CD4-positive, alpha-beta T cell treated with Interleukin-4 for 4 hours (primary cell): ENCODE measurements at places on chromosomes 7 and 10.

- no peak for DNase-seq
Measured at GRCh38 chr10:118330295-118331076, 11.6 kb downstream of the FAM204A start.

DNA sequence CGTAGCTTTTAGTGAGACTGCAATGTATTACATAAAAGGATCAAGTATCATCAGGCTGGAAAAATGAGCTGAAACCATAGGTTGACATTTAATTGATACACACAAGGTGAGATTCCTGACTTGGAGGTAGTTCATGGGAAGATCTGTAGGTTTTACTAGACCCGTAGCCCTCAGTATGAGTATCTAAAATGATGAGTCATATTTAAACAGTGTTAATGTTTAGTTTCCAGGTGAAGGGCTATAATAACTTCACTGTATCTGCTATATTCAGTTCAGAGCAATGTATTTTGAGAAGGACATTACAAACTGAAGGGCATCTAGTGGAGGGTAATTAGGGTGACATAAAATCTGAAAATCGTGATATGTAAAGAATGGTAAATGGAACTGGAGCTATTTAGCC lies 35.0 kb downstream of the ENTPD1 start:
- DNase-seq: no peak

GRCh38 chr10:100485801-100486495 lies 23.1 kb downstream of the WNT8B start:
- no peak for DNase-seq

DNA sequence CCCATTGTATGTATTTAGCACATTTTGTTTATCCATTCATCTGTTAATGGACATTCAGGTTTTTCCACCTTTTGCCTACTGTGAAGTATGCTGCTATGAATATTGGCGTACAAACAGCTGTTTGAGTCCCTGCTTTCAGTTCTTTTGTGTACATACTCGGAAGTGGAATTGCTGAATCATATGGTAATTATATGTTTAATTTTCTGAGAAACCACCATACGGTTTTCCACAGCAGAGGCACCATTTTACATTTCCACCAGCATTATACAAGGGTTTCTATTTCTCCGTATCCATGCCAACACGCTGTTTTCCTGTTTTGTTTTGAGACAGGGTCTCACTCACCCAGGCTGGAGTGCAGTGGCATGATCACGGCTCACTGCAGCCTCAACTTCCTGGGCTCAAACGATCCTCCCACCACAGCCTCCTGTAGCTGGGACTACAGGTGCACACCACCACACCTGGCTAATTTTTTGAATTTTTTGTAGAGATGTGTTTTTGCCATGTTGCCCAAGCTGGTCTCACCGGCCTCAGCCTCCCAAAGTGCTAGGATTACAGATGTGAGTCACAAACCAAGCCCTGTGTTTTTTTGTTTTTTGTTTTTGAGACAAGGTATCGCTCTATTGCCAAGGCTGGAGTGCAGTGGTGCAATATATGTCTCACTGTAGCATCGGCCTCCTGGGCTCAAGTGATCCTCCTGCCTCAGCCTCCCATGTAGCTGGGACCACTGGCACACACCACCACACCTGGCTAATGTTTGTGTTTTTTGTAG lies 22.1 kb upstream of the FBXW4 start:
- no peak for DNase-seq

DNA sequence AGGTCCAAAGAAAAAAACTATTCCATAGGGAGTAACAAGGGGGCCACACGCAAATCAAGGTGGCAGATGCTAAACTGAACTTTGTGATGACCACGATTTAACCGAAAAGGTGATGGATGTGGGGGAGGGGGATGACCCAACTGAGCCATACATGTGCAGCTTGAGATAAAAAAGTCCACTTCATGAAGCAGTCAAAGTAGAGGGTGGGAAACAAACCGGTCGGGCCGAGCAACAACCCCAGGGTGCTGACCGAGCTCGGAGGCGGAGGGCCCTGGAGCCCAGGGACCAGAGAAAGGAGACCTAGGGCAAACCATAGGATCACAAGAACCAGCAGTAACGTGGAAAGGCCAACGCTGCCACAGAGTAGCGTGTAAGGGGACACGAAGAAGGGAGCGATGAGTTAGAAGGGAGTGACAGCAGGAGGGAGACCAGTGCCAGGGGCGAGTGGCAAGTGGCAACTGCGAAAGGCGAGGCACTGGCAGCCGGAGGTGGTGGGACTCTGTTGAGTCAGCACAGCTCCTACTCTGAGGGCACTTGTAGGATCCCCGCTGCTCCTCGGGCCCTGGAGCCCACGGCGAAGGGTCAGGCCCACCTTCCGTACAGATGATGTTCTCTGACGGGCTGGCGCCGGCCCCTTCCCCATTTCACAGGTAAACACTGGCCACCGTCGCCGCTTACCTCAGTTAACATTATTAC lies 540 bp downstream of the SNX13 start:
- DNase-seq: peak; percentile 35

DNA sequence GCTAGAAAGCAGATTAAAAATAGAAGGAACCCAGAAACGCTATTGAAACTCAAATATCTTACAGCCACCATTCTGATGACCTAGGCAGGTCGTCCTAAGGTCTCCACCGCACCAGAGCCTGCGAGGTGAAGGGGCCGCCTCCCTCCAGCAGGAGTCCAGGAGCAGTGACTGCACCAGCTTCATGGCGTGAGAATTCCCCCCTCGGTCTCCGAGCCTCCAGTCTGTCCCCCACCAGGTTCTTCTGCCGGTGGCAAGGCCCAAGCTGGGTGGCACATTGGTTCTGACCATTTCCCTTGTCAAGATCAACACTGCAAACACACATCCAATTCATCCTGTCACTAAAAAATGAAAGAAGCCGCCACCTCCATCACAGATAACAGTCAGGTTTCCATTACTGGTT lies 98.7 kb downstream of the DIP2C start:
- DNase-seq: no peak

DNA sequence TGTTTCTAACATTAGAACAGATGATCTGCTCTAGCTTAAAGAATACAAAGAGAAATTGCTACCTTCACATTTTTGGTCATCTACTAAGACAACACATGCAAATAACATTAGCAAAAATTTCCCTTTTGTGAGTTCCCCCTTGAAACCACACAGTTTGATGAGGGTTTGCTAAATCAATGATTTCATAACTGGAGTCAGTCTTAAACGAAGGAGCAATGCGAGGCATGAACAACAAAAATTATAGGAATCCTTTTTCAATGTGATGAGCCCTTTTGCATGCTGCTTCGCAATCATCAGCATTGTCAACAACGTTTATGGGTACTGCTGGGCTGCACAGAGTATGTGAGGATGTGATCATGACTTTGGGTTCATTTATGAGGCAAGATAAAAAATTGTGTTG lies 286.4 kb downstream of the C7orf25 start:
- no peak for DNase-seq

DNA sequence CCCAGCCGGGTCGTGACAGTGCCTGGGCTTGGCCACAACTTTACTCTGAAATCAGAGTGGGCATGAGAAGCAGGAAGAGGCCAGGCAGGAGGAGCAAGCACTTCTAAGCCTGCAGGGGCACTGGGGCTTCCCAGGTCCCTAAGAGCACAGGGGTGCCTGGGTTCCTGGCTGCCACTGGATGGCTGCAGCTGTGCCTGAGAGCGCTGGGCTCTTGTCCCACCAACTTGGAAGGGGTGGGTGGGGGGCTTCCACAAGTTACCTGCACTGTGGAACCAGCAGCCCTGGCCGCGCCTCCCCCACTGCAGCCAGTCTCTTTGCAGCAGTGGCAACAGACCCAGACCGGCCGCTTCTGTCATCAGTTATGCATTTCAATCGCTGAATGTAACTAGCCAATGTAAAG lies 434.7 kb upstream of the GRM3 start:
- no peak for DNase-seq

GRCh38 chr7:43884617-43885016 lies 15.3 kb upstream of the MRPS24 start:
- no peak for DNase-seq

DNA sequence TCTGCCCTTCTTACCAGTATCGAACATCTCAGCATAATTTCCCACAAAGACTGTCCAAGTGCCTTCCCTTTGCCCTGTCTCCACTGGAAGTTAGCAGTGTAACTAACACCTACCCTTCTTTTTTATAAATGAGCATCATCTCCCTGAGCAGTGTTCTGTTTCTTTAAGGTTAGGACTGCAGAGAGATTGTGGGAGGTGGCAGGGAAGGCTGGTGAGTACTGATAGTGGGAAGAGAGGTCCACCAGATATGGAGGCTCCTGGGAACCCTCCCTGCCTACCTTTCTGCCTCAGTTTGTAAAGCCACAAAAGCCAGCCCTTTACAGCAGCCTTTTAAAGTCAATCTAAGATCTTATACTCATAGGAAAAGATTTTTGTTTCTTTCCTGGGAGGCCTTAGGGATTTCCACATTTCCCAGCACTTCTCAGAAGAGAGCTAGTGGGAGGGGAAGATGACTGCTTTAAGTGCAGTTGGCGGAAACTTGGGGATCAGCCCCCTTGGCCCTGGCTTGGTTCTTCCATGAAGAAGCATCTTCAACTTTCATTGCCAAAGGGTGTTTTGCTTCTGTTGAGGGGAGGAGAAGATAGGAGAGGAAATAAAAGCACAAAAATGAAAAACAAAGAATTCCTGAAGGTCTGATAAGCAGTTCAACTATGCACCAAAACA lies 36.6 kb upstream of the CALD1 start:
- DNase-seq: no peak

- no peak for DNase-seq
Measured at GRCh38 chr7:67950321-67951083, 953.9 kb downstream of the TYW1 start.

DNA sequence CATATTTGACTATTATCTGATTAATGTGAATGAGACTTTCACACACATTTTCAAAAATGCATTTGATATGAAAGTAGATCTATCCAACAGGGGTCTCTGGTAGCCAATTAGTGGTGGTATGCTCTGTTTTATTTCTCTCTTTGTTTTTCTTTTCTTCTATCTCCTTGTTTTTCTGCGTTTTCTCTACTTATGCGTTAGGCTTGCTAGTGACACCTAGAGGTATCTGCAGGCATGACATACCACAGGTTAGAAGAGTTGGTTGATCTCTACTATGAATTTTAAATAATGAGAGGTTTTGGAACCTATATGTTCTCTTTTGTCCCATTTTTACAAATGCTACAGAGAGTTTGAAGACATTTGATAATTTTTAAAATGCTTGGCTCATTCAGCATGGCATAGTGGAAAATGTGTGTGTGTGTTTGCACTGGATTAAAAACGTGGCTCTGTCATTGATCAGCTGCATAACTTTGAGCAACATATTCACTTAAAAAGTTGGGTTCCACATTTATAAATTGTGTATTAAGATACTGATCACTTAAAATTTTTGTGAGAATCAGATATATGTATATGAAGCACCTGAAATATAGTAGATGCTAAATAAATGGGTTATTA lies 28.1 kb upstream of the PLXDC2 start:
- no peak for DNase-seq

DNA sequence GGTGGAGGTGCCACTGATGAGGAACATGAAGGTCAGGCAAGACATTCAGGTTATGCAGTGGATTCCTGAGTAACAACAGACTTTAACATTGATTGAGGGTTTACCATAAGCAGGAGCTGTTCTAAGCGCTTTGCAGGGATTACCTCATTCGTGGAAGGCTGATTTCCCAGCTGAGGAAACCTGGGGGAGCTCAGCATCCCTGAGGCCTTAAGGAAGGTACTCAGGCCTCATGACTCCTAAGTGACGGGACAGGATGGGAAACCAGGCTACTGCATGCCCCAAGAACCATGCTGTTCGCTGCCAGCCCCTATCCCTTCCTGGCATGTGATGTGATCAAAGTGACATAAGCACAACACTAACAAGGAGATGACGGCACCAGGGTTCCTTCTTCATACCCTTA lies 143.6 kb upstream of the NFE2L3 start:
- DNase-seq: no peak

DNA sequence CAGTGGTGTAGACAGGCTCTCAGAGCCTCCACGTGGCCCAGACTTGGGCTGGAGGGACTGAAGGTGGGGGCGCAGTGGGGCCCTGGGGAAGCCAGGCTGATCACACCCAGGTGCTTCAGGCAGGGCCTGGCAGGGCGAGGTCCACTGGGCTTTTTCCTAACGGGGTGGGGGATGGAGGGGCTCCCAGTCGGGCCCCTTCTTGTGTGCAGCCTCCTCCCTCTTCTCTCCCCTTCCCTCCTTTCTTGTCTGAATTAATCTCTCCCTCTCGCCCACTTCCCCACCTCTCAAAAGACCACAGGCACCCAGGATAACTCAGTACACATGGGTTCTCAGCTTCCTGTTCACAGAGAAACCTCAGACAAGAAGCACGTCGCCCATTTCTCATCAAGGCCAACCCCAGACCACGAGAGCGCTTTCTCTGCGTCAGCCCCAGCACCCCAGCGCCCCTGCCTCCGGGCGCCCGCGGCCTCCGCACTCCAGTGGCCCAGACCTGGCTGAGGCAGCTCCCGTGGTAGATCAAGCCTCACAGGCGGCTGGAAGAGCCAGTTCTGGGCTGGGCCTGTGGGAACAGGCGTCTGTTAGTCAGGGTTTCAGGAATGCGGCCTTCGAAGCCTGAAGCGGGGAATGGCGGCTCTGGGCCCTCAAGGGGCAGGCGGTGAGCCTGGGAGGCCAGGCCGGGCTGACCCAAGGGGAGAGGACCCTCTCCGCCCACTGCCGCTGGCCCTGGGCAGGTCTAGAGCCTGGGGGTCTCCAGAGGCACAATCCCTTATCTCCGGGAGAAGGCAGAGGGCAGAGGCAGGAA lies 50.6 kb downstream of the PWWP2B start:
- peak; percentile 77 for DNase-seq

DNA sequence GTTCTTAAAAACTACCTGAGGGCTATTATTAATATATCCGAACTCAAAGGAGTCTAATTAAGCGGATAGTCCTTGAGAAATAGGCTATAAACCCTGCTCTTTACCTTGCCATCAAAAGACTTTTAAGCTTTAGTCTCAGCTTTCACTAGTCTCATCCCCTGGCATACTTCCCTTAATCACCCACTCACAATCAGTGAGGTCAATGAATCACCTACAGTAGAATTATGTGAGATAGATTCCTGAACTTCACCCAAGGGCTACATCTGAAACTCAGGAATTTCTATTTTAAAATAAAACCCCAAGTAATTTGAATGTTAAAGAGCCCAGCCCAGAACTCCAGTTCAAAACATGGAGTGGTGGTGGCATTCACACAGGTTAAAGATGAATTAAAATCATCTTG lies 108.7 kb downstream of the ETV1 start:
- no peak for DNase-seq

GRCh38 chr7:138726288-138726687 lies 25.1 kb upstream of the SVOPL start:
- DNase-seq: no peak

GRCh38 chr7:15490291-15490690 lies 71.5 kb downstream of the AGMO start:
- DNase-seq: no peak

DNA sequence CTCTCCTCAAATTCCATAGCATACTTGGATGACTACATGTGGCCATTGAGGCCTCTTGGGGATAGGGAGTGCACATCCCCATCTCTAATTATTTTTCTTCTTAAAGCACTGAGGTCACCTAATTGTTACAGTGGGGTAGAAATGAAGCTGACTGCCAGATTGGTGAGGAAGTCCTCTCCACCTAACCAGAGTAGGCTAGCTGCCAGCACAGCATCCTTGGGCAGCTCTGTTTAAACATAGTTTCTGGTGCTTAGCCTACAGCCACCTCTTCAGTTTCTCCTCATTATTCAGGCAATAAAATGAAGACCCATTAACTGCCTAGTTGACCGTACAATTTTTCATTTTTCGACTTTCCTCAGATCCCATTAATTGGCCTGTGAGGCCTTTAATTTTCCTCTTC lies 104.6 kb downstream of the MLLT10 start:
- DNase-seq: no peak
